Brain microvascular endothelial cell (primary cell): ENCODE measurements at places on chromosomes 1 and 21.

GRCh38 chr1:27878039-27878438 is 5.7 kb downstream of the THEMIS2 start:
- no peak for DNase-seq

DNA sequence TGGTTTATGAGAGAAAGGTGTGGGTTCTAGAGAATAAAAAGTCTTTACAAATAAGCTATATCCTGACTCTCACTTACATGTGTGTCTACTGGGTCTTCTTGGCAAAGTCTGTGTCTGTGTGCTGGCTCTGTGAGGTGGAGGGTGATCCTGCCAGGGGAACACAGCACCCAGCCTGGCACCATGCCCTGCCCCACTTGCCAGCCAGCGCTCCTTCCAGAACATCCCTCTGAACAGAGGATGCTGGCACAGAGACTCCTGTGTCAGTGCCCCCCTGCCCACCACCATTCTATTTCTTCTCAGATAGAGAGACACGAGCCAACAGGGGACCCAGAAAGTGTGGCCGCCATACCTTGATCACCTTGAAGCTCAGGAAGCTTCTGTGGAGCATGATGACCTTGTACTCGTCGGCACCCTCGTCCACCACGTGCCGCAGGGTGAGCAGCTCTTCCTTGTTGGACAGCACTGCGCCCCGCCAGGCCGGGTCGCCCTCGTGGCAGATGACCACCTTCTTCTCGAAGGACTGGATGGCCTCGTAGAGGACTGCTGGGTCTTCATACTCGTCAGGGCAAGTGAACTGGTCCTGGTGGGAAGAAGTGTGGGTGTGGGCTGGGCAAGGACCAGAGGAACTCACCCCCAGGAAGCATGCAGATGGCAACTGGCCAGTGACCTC is 49.7 kb downstream of the NTPCR start:
- DNase-seq = no peak

DNA sequence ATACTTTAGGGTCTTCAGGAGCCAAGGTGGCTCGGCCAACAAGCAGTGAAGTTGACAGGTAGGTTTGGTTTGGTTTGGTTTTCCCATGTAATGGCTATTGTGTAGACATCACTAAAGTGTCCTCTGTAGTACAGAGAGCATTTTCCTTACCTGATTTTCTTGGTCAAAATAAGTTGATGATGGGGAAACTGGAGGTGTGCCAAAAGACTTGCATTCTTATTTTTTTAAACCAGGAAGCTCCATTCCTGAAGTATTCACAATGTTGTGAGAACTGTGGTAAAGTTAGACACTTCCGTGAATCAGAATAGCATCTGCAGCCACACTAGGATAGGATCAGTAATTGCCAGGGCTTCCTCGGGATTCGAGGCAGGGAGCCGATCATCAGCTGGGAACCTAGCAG is 2.9 kb downstream of the ZBTB37 start:
- DNase-seq = no peak

GRCh38 chr21:33967086-33967571 is 51.5 kb upstream of the ATP5PO start:
- DNase-seq = no peak

- DNase-seq = no peak
Measured at GRCh38 chr1:165216254-165216653, 140.3 kb downstream of the LMX1A start.

- no peak for DNase-seq
Measured at GRCh38 chr1:242132121-242132817, 133.4 kb upstream of the MAP1LC3C start.

GRCh38 chr1:215900684-215901083 is 333.6 kb downstream of the KCTD3 start:
- no peak for DNase-seq

DNA sequence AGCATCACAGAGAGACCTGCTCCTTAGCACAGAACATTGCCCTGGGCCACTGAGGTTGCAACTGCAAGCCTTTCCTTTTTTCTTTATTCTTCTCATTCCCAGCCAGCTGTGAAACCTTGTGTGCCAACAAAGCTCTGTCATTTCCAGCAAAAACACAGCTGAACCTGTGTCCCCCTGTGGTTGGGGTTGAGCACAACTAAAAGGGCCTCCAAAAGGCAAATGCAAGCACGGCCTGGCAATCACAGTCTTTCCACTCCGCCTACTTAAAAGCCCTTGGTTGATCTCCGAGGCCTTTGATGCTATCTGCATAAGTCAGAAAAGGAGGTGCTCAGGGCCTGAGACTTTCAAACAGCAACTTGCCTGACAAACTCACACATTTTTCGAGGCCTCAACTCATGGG is 32.7 kb downstream of the SUSD4 start:
- DNase-seq = no peak

GRCh38 chr1:168979276-168979675 is 127.2 kb upstream of the ATP1B1 start:
- DNase-seq = no peak

GRCh38 chr1:15950763-15951295 is 25.1 kb downstream of the ZBTB17 start:
- DNase-seq = no peak

GRCh38 chr1:94953746-94954145 is 26.8 kb upstream of the CNN3 start:
- DNase-seq = no peak

- DNase-seq = no peak
Measured at GRCh38 chr1:7680207-7680954, 90.7 kb upstream of the VAMP3 start.

DNA sequence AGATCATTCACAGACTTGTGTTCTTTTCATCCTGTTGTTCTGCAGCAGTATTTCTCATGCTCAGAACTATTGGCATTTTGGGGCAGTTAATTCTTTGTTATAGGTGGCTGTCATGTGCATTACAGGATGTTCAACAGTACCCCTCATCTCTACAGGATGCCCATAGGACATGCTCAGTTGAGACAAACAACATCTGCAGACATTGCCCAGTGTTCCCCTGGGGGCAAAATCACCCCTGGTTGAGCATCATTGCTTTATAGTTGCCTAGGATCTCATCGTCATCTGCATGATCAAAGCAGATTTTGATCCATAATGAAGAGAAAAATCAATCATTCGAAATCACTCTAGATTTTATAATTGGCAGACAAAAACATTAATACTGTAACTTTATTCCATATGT is 222.5 kb upstream of the CACYBP start:
- no peak for DNase-seq

DNA sequence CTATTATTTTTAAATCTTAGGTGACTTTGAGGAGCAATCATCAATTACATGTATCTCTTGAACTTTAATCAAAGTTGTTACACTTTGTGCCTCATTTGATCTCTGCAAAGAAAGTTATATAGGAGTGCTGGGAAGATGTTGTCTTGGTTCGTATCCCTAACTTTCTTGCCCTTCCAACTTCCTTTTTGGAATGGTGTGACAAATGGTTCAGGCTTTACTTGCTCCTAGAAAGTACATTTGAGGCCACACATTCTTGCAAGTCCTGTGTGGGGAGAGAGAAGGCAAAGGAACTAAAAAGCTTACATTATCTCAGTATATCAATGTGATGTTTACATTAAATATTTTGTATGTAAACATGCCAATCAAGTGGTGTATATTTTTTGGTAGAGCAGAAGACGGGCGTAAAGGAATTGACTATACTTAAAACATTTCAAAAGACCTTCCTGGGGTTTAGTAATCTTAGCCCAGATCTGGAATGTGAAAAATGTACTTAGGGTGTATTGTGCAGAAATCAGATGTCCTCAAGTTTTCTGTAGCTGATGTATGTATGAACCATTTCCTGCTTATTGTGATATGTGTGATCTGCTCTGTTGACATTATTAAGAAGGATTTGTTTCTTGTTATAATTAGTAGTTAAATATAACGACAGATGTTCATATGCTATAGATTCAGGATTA is 59.2 kb downstream of the USP25 start:
- DNase-seq = no peak

DNA sequence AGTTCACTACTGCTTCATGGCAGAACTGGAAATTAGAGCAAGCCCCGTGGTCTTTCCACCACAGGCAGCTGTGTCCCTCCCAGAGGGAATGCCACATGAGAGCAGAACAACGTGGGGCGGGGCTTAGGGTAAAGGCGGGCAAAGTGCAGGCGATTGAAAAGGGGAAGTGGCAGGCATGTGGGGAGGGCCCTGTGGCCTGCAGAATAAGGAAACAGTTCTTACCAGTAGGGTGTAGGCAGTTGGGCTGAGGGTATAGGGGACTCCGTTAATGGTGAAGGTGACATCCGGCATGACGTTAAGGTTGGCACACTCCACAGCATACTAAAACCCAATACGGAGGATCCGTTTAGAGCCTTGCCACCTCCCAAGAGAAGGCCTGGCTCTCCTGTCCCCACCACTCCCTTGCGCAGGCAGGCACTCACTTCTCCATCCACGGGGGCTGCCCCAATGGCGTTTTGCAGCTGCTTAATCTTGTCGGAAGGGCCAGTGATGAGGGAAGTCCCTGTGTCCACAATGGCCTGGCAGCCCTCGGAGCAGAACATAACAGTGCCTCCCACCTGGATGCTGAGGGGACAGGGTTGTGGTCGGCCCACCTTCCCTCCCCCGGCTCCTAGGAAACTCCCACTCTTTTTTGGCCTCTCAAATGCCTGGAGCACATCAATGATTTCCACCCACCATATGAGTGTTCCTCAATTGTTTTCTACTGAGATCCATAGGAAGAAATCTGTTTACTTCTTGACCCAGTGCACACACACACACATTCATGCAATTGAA is 9.1 kb upstream of the RAB7B start:
- no peak for DNase-seq

- DNase-seq = no peak
Measured at GRCh38 chr1:219533280-219533679, 79.6 kb downstream of the ZC3H11B start.

- no peak for DNase-seq
Measured at GRCh38 chr1:66633159-66633558, 99.2 kb downstream of the SGIP1 start.

DNA sequence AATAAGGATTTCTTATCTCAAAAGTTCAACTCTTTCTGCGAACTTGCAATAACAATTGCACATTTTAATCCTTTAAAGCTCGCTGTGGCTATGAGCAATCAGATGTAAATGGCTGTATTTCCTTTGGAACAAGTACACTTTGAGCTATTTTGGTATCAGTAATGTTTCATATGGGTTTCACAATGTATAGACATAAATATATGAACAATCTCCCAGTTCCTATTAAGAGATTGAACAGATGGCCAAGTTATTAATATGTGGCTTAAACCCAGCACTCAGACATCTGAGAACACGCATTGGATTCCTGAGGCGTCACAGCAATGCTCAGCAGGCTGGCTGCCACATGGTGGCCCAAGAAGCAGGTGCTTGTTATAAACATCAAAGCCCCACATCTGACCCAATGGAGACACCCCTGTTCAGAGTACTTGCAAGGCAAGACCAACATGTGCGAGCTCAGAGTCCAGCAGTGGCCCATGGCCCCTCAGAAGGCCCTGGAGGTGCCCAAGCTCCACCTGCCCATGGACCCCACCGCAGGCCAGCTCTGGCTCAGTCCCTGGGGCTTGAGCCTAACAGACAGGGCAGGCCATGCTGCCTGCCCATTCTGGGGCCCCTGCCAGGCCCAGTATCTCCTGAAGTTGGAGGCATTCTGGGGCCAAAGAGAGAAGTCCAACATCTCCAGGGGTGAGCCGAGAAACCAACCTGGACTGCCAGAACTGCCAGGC is 23.7 kb downstream of the PSMG1 start:
- no peak for DNase-seq
